ENCODE measurements at places on chromosomes 16 and 17.
A peak's percentile ranks its signal among the peaks of the same experiment; 100 is the strongest.

- no peak for DNase-seq
Measured at GRCh38 chr17:2842464-2842863, 46.2 kb downstream of the RAP1GAP2 start.

GRCh38 chr16:5633845-5634440 is 536.3 kb upstream of the EEF2KMT start:
- no peak for DNase-seq

- no peak for DNase-seq
Measured at GRCh38 chr17:1201132-1201702, 21.4 kb upstream of the ABR start.

GRCh38 chr16:1871974-1872635 is at the start of gene MEIOB:
TSS of gene MEIOB (minus strand) at chr16:1872164. CDS start at chr16:1868175, 3,989 bp downstream.
- peak; percentile 23 for DNase-seq

- DNase-seq = no peak
Measured at GRCh38 chr16:86070484-86070883, 171.5 kb downstream of the IRF8 start.

DNA sequence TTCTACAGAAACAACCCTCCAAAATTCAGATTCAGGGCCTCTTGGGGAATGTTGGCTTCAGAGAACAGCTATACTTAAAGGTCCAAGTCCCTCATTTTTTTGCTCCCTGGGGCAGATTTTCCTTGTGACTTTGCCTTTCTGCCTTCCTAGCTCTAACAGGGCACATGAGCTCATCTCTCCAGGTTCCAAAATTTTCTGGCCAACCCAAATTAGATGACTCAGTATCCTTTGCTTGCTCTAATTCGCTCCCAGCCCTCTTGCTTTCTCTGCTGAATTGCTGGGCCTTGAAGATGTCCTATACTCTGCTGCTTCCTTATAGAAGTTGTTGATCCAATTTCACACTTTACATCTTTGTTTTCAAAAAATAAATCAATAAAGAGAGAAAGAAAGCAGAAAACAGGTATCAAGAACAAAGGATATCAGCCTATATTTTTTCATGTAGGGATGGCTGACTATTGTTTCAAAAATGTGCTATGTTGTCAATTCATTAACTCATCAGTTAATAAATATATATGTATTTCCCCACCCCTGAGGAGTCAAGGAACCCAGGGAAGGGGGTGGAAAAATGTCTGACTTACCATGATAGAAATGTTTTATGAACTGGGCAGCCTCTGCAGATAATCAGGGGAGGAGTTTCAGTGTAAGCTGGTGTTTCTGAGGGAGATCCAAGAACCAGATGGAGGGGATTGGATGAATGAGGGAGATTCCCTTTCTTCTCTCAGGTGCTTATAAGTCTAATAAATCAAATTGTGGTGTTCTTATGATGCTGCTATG is 1.0 kb upstream of the KRTAP4-2 start:
- peak; percentile 70 for DNase-seq

- DNase-seq = peak; percentile 76
Measured at GRCh38 chr16:47037746-47038458, 64.4 kb upstream of the DNAJA2 start.

DNA sequence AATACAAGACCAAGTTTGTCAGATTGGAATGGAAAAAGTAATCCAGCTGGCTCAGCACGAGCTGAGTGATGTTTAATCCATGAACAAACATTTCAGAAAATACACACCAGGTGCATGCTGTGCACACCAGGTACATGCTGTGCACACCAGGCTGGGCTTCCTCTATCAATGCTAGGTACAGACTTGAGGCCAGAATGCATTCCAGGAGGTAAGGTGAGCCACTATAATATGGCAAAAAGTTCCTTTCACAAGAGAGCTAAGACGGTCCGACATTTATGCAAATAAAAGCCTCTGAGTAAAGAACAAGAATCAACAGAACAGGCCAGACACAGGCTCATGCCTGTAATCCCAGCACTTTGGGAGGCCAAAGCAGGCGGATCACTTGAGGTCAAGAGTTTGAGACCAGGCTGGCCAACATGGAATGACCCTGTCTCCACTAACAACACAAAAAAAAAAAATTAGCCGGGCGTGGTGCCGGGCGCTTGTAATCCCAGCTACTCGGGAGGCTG is 128.2 kb downstream of the ZNF778 start:
- no peak for DNase-seq

DNA sequence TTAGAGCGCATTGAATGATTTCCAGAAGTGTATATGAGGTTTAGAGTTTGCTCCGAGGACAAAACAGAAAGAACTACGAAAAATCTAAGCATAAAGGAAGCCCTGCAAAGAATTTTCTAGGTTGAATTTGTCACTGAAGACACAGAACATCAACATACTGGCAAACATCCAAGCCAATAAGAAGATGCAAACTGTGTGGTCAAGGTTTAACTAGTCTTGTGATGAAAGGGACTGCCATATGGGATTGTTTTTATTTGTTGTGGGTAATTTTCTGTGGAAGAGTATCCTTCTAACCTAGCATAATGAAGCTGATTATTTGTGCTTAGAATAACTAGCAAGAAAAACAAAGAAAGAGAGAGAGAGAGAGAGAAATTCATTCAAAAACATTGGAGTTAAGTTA is 492.0 kb upstream of the ERCC4 start:
- DNase-seq = no peak

GRCh38 chr17:28570716-28571360 is 486 bp downstream of the PIGS start:
- peak; percentile 30 for DNase-seq

- no peak for DNase-seq
Measured at GRCh38 chr17:74971842-74972106, 785 bp downstream of the HID1 start.

GRCh38 chr17:41322094-41322902 is 6.8 kb upstream of the KRTAP17-1 start:
- peak; percentile 76 for DNase-seq

DNA sequence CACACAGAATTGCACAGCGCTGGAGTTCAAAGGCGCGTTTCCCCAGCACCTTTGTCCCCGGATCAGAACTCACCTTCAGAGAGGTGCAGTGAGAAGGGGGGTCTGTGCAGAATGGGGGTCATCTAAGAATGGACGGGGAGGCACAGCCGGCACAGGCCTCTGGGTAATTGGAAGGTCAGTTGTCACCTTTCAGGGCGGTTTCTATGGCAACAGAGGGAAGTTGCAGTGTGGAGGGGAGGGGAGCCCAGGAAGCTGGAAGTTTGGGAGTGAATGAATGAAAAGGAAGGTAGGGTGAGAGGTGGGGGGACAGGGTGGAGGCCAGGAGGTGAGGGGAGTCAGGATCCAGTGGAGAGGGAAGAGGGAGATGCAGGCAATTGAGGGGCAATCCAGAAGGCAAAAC is 12.4 kb upstream of the KCNG4 start:
- DNase-seq = no peak

DNA sequence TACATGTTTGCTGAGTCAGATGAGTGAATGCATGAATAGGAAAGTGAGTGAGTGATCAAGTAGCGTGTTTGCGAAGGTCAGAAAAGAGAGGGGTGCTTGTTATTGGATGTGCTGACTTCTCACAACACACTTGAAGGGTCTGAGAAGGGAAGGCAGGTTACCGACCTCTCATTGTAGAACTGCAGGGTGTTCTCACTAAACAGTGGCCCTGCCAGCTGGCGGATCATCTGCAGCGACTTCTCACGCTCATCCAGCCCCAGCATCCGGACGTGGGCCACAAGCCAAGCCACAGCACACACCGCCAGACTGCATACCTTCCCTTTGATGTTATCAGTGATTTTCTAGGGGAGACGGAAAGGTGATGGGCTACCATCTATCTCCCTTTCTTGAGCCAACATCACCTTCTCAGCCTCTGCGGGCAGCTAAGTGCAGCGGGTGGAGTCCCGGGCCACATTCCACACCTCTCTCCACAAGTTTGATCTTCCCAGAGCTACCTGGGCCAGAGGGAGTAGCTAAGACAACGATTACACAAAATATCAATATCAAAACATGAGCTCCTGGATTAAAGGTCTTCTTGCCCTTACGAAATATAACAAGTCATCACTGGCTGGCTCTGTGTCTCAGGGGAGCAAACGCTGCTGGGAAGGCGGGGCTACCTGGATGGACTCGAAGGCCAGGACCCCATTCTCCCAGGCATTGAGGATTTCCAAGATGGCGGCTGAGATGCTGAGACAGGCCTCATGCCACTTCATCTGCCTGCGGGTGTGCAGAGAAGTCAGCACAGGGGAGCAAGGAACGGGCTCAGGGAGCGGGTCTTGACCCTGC is 11.0 kb downstream of the CSF3 start:
- peak; percentile 35 for DNase-seq

- DNase-seq = no peak
Measured at GRCh38 chr17:74523308-74523707, 8.0 kb downstream of the CD300LB start.

GRCh38 chr16:82855471-82855870 is 228.7 kb downstream of the CDH13 start:
- peak; percentile 53 for DNase-seq

- no peak for DNase-seq
Measured at GRCh38 chr16:53998966-53999522, 287.5 kb downstream of the IRX3 start.

DNA sequence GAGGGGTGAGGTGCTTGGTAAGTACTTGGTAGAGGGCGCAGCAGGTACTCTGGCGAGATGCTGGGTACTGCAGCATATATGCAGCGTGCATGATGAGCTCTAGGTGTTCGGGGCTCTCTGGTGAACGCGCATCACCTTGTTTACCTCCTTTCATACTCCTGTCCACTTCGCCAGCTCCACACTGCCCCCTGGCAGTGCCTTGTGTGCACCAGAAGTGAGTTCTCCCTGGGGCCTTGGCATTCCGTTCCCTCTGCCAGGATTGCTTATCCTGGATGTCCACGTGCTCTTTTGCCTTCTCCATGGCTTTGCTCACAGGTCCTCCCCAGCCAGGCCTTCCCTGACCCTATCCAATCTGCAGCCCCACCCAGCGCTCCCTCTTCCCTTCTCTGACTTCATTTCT is 154.2 kb downstream of the MRM1 start:
- DNase-seq = peak; percentile 9

Measured in EH (cell line).